Stimulated activated CD4-positive, alpha-beta T cell treated with anti-CD3 and anti-CD28 coated beads, Interleukin-4, amount 100 ng/mL, for 24 hours (primary cell): ENCODE measurements at places on chromosomes 16 and 17.

- DNase-seq, result no peak
Measured at GRCh38 chr16:2357331-2357730, 16.8 kb upstream of the ABCA3 start.

GRCh38 chr17:47297661-47298400 lies 25.9 kb upstream of the EFCAB13 start:
- no peak for DNase-seq

- no peak for DNase-seq
Measured at GRCh38 chr16:77424871-77425604, 9.8 kb downstream of the ADAMTS18 start.

GRCh38 chr17:27607521-27608091 lies 23.4 kb upstream of the LGALS9 start:
- no peak for DNase-seq

DNA sequence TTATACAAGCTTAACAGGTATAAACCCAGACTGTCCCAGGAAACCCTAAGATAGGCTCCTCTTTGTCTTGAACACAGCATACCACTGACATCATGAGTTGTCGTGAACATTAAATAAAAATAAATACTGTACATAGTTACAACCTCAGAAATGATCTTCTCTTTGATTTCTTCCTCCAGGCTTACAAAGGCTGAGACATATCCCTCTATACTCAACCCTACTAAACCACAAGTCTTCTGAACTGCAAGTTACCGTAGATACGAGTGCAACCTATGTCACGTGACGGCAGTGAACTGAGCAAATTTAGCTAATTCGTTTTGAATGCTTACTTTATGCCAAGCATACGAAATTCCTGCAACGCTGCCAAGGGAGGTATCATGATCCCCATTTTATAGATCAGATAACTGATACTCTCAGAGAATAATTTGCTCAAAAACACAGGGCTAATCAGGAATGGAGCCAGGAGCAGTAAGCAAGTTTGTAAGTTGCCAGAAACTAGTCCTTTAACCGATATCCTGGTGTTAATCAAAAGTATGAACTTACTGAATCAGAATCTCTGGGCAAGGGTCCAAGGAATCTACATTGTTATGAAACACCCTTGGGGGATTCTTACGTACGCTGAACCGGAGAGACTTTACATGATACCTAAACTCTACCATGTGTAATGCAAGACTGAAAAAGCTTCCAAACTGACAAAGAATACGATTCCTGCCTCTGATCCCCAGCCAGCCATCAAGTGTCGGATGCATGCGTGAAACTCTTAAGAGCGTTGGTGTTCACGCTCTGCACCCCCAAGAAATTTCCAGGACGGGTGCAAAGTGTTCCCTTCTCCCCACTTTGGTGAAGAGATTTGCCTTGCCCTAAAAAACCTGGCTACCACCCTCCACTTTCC lies 106.2 kb downstream of the XYLT1 start:
- peak; percentile 58 for DNase-seq

DNA sequence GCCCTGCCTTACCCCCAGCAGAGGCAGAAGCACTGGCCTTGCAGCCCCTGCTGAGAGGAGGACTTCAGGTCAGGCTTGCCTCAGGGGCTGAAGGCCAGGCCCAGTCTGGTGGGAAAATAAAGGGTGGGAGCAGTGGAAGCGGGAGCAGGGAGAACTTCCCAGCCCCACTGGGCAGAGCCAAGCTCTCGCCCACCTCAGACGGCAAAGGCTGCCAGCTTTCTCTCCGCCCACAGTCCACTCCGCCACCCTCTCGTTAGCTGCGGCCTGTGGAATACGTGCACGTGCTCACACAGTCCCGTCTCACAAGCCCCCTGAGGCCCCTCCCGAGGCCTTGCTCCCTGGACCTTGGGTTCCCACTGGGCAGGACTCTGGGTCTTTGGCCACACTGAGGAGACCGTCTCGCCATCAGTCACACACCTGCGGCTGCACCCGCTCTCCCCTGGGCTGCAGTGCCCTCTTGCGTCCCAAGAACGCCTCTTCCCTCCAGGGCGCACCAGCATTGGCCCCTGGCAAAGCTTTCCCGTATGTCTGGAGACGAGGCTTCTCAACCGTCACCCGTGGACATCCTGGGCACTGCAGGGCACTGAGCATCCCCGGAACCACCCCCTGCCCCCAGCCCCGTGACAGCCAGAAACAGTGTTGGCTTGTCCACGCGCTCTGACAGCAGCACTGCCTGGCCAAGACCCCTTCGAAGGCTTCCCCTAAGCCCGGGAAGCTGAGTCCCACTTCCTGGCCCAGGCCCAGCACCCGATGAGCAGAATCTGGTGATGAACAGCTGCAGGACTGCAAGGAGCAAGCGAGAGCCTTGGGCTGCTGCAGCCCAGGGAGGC lies 8.3 kb downstream of the MRPL28 start:
- DNase-seq, result peak; percentile 77

DNA sequence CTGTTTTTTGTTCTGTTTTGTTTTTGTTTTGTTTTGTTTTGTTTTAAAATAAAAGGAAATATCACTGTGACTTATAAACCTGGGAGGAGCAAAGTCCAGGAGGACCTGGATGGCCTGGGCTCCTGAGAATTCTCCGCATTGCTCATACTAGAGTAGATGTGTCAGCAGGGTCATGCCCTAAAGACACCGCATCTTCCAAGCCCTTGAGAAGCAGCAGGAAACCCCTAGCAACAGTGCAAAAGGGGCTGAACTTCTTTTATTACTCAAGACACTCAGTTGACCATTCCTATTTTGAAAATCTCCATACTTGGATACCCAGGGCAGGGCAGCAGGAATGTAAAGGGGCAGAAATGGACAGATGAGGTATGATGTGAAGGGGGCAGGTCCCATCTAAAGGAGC lies 51.8 kb downstream of the SYT17 start:
- DNase-seq, result no peak

- no peak for DNase-seq
Measured at GRCh38 chr16:17154981-17155380, 315.8 kb downstream of the XYLT1 start.

- peak; percentile 22 for DNase-seq
Measured at GRCh38 chr17:73643001-73643851, 1.0 kb downstream of the SDK2 start.

GRCh38 chr17:2837147-2837561 lies 40.9 kb downstream of the RAP1GAP2 start:
- DNase-seq, result peak; percentile 46

DNA sequence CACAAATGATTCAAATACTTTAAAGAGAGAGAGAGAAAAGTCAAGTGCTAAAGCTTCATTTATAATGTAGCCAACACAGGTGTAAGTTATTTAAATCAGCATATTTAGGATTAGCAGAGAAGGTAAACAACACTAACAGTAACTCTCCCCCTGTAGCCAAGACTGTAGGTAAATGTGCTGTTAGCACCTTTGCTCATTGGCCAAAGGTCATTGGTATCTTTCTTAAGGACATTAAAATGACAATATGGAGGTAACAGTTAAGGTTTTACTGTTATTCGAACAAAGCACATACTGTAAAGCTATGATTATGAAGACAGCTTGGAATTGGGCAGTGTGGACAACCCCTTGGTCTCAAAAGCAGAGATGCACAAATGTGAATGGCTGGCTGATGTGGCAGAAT lies 28.7 kb downstream of the LITAFD start:
- no peak for DNase-seq

DNA sequence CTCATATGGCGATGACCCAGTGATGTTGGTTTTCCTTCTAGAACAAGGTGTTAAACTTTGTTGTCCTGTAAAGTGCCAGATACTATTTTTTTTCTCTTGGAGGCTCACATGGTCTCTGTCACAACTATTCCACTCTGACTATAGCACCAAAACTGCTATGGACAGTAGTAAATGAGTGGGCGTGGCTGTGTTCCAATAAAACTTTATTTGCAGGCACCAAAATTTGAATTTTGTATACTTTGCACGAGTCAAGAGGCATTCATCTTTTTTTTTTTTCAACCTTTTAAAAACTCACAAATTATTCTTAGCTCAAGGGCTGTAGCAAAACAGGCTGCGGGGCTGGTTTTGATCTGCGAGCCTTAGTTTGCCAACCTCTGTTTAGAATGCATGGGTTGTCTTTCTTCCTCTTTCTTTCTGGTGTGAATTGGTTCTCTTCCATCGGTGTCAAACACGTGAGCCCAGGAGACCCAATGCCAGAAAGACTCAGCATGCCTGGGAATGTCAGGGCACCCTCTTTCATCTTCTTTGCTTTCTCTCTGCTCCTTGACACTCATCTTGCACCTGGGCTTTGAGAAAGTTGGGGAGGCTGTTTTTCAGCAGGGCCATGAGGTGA lies 2.1 kb downstream of the SYT17 start:
- no peak for DNase-seq

GRCh38 chr16:3484318-3485096 lies 10.8 kb downstream of the C16orf90 start:
- DNase-seq, result no peak

DNA sequence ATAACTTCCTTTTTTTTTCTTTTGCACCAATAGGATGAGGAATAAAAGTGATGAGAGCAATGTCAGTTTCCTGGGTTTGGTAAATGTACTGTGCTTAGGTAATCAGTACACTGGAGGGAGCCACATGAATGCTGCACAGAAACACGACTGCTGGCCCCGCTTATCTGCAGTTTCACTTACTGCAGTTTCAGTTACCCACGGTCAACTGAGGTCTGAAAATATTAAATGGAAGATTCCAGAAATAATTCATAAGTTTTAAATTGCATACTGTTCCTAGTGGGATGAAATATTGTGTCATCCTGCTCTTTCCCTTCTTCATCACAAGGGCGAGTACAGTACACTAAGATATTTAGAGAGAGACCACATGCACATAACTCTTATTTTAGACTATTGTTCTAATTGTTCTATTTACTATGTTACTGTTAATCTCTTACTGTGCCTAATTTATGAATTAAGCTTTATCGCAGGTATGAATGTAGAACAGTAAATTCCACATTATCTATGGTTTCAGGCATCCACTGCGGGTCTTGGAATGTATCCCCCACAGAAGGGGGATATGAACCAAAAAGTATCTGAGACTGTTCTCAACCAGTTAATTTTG lies 6.4 kb upstream of the LGALS3BP start:
- DNase-seq, result no peak

DNA sequence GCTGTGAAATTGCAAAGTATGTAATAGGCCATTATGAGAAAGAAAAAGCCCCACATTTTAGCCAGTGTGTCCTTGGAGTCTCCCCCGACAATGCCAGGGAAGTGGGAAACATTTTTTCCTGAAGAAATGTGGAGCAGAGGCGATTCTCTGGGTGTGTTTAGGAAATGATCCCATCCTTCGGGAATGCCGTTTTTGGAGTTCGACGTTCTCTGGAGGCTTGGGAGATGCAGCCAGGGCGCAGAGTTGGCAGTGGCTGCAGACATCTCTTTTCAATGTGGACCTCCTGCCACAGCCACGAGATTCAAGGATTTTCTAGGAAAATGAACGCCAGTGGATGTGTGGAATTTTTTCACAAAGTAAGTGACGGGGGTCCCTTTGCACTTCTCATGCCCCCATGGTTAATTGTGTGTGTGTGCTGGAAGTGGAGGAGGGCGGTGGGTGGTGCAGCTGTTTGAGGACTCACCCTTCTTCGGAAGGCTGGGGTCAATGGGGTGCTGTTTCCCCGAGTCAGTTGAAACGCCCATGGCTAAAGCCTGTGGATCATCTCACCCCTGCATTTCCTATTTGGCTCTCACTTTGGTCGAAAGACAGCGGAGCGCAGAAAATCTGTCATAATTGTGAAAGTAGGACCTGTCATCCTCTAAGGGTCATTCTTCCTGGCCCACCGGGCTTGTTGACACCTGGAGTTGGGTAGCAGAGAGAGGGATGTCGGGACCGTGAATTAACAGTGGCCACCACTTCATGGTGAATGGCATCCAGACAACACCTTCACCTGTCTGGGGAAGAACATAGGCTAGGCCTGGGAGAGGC lies 73.2 kb downstream of the CMIP start:
- no peak for DNase-seq

DNA sequence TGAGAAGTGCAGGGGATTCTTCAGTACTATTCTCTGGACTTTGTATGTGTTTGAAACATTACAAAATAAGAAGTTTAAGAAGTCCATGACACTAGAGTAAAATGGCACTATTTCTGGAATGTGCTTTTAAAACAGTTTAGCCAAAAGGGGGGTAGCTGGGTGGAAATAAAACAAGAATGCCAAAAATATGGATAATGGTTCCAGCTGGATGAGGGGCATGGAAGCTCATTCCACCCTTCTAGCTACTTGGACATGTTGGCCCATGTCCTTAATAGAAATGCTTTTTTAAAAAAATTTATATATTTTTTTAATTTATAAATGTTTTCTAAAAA lies 13.1 kb downstream of the ZC3H7A start:
- no peak for DNase-seq

DNA sequence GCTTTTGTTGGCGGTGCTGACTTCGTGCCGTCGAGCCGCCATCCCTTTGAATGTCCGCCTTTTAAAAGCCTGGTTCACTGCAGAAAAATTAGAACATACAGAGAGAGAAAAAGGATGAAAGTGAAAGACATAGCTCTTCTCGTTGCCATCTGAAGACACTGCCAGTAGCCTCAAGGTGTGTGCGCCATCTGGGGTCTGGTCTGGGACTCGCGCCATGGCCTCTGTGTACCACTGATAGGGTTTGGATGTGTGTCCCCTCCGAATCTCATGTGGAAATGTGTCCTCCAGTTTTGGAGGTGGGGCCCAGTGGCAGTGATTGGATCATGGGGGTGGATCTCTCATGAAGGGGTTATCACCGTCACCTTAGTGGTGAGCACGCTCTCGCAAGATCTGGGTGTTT lies 15.5 kb downstream of the GSE1 start:
- DNase-seq, result no peak

DNA sequence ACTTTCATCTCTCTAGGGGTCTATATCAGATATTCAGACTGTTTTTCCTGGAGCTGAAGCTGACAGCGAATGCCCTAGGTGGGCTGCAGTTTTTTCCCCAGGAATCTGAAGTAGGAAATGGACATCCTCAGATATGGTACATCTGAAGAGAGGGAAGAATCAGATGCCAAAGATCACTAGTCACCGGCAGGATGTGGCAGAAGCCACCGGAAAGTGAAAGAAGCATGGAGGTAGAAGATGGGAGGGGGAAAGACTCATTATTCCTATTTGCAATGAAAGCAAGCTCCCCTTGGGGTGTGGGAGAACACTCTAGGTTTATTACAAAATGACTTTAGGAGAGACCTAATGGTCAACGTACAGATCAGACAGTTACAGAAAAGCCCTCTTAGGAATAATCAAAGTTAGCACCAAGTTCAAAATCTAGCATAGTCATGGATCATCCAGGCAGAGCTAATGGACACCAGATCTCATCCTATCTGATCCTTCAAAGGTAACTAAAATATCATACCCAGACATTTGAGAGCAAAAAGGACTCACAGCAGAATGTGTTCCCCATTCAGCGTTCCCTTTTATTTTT lies 110.7 kb downstream of the HS3ST3A1 start:
- no peak for DNase-seq

GRCh38 chr16:71848622-71849021 lies 2.8 kb downstream of the ATXN1L start:
- DNase-seq, result no peak
